Retinal pigment epithelial cell (primary cell): ENCODE measurements at places on chromosomes 5 and 9.

GRCh38 chr5:74948031-74948546 is 81.9 kb upstream of the FAM169A start:
- no peak for DNase-seq

- DNase-seq: no peak
Observed at GRCh38 chr9:133488686-133489252, 9.9 kb upstream of the SLC2A6 start.

DNA sequence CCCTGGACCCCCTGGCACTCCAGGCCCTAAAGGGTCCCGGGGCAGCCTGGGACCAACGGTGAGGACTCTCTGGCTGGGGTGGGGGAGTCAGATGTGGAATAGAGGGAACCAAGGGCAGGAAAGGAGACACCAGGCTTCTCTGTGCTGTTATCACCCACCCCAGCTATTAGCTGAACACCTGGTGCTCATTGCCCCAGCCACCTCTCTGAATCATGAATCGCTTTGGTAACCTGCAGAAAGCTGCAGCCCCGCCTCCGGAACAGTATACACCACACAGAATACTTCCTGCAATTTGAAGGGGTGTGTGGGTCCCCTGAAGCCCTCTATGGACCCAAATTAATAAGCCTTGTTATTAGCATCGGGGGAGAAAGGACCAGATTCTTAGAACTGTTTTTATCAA is 40.4 kb upstream of the ORM1 start:
- no peak for DNase-seq

DNA sequence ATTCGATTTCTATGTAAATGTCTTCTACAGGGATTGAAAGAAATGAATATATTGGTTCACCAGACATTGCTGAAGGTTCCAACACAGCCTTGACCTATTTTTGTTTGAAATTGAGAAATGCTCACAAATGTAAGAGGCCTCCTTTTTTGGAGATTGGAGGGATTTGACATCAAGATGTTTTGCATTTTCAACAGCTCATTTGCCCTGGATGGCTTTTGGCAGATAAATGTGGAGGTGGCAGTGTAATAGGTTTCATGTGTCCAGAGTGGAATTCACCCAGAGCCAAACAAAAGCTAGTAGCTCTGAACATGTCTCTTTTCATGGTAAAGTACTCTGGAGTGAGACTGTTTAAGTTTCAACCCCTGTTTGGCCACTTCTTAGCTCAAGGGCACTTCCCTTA is 77.3 kb downstream of the PALM2AKAP2 start:
- no peak for DNase-seq

DNA sequence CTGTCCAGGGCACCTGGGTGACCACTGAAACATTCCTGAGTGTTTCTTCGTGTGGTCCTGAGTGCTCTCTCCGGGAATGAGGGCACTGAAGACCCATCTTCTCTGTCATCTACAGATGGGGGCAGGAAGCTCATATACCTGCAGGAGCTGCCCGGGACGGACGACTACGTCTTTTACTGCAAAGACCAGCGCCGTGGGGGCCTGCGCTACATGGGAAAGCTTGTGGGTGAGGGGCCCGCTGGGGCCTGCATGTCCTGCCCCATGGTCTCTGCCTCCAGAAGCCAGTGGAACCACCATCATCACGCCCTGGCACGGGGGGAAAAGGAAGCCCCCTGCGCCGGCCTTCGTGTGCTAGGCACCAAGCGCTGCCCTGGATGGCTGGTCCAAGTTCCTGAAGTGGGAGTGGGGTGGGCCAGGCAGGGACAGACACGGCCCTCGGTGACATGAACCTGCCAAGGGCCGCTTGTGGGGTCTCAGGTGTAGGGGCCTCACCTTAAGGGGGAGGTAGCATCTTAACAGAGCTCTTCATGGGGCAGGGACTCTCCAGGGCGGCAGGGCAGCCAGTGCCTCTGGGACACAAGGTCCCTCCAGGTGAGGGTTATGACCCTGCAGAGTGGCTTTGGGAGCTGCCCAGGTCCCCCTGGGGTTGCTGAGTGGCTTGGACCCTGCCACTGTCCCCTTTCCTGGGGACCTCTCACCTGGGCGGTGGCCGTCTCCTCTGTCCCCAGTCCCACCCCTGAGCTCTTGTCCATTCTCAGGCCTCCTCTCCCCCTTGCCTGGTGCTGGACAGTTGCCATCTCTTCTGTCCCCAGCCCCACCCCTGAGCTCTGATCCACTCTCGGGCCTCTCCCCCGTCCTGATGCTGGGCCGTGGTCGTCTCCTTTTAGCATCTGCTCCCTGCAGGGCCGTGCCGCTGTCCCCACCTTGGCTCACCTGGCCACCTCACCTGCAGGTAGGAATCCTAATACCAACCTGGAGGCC is 2.1 kb downstream of the OBP2A start:
- no peak for DNase-seq
